ENCODE measurements at places on chromosomes 3 and 15.

DNA sequence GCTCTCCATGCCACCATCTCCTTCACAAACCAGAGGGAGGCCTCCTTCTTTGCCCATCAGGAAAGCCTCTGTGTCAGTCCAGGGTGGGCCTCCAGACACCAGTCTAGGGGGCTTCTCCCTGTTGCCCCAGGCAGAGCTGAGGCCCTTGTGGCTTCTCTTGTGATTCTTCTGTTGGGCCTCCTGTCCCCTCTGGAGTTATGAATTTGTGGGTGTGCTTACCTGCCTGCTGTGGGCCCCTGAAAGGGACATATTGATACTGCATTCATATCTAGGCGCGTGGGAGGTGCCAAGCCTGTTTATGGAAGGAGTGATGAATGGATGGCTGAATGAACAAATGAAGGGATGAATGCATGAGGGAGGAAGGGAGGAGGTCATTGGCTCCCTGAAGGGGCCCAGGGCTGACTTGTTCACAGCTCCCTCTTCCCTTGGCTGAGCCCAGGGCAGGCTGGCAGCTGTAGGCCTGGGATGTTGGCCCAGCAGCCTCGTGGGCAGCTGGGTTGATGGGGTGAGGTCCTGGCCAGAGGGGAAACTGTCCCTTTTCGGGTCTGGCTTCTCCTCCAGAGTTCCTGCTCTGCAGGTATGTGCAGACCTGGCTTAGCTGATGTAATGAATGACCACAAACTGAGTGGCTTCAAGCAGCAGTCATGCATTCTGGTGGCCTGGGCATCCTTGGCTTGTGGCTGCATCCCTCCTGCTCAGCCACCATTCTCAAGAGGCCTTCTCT, 195.4 kb downstream of the GOLGA6L6 start:
- no peak for DNase-seq

DNA sequence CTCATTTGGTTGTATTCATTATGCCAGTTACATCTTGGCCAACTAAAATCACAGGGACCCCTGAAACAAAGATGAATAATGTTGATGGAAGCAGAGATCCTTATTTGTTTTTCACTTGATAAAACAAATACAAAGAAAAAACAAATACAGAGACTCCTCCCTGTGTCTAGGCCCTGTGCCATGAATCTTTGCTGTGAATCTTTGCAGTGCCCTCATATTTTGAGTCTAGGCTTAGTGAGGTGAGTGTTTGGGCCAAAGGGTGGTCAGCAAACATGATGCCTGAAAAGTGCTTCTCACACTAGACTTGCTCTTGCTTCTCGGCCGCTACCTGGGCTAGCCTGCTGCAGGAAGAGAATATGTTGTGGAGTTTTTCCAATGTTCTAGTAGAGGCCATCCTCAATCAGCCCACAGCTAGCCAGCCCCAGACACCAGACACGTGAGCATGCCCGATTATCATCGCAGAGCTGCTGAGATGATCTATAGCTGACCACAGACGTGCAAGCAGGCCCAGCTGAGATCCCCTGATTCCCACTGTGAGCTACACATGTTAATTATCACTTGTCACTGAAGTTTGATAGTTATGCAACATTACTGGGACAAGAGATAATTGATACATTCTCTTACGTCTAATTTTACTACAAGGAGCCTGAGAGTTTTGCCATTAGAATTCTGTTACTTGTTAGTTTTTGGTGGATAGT, 191.4 kb downstream of the THRB start:
- no peak for DNase-seq

GRCh38 chr3:110811050-110811449, 260.6 kb upstream of the NECTIN3 start:
- no peak for DNase-seq

- DNase-seq: no peak
Observed at GRCh38 chr3:163707659-163708058, 1370.6 kb downstream of the SI start.

DNA sequence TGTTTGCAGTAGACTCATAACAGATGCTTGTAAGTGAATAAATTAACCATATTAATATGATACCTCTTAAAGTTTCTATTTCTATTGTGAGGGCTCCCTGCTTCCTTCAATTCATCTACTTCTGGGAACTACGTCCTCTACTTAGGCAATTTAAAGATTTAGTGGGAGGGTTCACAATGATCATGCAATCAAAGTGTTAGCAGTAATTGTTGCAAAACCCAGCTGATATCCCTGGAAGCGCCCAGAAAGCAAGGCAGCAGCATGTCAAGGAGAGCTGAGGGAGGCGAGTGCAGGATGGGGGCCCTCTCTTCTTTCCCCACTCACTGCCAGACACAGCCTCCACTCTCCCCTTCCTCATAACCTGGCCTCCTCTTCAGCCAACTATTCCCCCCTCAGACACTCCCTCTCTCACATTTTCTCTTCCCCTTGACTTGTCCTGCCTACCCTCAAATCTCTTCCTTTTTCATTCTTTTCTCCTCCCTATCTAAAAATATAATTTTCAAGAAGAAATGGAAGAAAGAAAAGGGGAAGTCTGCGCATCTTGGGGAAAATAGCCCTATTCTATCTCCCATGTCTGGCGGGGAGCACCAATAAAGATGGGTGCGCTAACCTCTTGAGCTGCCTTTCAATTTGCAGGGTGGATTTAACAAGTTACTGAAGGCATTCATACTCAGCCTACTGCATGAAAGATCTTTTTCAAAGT, 6.6 kb downstream of the TMEM212 start:
- no peak for DNase-seq

- no peak for DNase-seq
Observed at GRCh38 chr3:56173601-56174000, 294.7 kb downstream of the ERC2 start.

All from GM12865 (cell line).